Tibial artery (tissue), 4 donors: ENCODE measurements at places on chromosomes 5 and 9.
A peak's percentile ranks its signal among the peaks of the same experiment; 100 is the strongest.

DNA sequence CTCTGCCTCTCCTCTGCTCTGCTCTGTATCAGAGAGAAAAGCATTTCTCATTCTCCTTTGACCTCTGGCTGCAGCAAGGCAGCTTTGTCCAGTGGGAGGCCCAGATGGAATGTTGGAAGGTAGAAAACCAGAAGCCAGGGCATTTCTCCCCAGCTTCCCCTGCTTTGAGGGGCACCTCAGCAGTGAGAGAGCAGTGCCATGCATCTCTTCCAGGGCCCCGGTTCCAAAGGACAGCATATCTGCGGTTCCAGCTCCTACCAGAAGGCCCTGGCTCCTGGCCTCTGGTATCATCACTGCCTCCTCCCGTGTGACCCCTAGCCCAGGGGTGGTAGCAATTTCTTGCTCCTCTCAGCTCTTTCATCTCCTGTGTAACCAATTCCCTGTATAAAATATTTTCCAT lies 190.8 kb downstream of the SPOCK1 start:
- DNase-seq: no peak

GRCh38 chr5:163385271-163385670 lies 52.1 kb upstream of the CCNG1 start:
- peak; percentile 43 for DNase-seq

DNA sequence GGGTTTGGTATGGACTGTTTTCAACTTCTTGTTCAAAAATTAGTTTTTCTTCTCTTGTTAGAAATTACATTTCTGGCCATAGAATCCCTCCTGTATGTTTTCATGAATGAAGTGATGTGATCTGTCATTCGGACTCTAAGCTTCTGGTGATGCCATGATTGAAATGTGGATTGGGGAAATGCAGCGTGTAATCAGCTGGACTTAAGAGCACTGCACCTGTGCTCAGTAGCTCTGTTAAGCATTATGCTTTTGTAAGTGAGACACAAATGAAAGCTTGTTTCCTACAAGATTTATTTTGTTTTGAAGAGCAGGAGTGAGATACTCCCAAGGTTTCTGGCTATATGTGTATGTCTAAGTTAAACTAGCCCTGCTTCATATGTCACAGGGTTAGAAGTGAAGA lies 24.0 kb upstream of the FAM120AOS start:
- DNase-seq: no peak

- DNase-seq: no peak
These were observed 102.5 kb upstream of the BASP1 start for GRCh38 chr5:17114715-17115599.

GRCh38 chr5:34656001-34656699 lies at the start of gene RAI14:
Gene RAI14, plus strand, starts transcription at chr5:34656328. Its CDS starts 30,592 bp downstream, at chr5:34686920.
- DNase-seq: peak; percentile 77

- DNase-seq: no peak
These were observed 26.3 kb upstream of the CDKN2AIPNL start for GRCh38 chr5:134437847-134438581.

- no peak for DNase-seq
These were observed 81.0 kb upstream of the SLC25A51 start for GRCh38 chr9:37984672-37985611.

DNA sequence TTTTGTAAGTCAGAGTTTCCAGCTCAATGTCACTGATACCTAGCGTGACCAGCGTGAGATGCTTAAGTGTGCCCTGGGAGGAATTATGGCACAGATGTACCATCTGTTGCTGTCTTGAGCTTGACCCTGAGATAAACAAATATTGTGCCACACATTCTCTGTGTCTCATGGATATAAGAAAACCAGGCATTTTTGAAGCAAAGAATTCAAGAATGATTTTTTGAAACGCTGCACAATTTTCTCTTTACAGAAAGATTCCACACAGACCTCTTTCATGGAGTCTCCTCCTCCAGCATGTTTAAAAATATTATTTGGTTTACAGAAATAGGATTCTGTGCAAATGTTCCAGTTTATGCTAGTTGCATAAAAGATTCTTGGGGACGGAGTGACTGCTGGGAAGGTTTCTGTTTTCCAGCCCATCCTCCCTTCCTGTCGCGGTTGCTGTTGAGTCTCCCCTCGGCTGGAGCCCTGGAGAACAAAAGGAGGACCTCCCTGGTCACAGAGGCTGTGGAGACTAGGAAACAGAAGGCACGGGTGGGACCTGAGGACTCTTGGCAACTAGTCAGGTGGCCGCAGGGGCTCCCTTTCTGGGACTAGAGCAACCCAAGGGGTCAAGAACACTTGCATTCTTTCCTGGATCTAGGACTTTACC lies 120.8 kb downstream of the RASGRF2 start:
- no peak for DNase-seq

- no peak for DNase-seq
These were observed 1951.4 kb upstream of the WWC1 start for GRCh38 chr5:166340039-166340438.

GRCh38 chr5:30808996-30809395 lies 384.5 kb upstream of the CDH6 start:
- no peak for DNase-seq

DNA sequence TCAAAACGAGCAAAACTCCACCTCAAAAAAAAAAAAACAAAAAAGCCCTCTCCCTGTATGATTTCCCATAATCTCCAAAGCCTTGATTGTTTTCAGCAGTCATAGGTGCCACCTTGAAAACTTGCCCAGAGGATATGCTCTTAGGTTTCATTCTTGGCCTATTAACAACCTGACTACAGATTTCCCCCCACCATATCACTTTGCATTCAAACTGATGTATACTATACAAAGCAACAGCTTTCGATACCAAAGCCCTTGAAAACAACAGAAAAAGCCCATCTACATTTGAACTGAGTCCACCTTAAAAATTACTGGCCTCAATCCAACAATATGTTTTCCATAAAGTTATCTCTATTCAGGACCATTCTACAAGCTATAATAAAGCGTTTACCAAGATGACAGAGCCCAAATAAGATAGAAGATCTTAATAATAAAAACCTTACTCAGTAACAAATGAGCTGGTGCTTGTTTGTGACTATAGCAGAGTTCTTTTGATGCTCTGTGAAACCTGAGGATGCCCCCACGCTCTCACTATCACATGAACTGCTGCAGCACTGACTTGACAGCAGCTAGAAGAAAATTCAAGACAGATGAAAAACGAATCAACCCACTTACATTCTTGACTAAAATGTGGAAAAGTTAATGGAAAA lies 44.4 kb downstream of the FNBP1 start:
- no peak for DNase-seq

DNA sequence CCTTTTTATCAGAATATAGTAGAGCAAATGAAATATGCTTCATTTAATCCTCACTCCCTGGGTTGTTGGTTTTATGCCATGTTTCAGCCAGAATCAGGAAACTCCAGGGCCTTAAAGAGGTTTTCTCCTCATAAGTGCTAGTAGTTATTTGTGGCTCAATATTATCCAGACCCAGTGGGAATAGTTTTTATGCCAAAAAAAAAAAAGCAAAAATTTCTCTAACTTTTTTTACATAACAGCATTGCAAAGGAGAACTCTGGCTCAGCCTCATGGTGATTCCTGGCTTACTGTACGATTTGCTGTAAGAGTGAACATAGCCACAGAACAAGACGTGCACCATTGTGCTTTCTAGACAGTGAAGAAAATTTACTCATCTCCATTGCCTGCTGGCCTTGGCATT lies 232.5 kb downstream of the PJA2 start:
- no peak for DNase-seq

- no peak for DNase-seq
These were observed 30.4 kb downstream of the SEMA5A start for GRCh38 chr5:9515436-9515835.

- DNase-seq: peak; percentile 73
These were observed 974 bp downstream of the C9orf40 start for GRCh38 chr9:74951725-74952151.

DNA sequence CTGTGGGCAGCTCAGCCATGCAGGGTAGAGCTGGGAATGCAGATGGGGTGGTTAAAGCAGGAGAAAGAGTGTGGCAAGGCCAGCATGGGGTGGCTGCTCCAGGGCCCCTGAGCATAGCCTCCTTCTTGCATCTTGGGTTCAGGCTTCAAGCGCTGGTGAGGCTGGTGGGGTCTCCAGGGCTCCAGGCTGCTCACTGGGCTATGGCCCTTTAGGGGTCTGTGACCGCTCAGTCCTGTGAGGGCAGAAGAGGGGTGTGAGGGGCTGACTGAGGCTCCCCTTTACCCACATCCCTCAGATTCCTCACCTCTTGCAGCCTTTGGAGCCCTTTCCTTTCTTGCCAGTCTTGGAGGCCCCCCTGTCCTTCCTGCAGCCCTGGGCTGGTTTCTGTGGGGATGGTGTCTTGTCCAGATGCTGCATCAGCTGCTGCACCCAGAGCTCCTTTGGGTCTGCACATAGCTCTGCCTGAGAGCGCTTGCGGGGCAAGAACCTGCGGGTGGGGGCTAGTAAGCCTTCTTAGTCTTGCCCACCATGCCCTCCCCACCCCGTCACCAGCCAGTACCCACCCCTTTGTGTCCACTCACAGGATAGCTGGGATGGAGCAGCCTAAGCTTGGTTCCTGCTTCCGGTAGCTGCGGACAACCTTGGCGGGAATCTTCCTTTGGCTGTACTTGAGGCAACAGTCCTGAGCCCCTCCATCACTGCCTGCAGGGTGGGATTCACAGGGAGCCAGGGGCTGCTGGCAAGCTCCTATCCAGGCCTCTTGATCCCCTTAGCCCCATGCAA lies 549 bp downstream of the CCL21 start:
- peak; percentile 25 for DNase-seq

GRCh38 chr5:118933703-118934102 lies 54.6 kb downstream of the DTWD2 start:
- DNase-seq: no peak

DNA sequence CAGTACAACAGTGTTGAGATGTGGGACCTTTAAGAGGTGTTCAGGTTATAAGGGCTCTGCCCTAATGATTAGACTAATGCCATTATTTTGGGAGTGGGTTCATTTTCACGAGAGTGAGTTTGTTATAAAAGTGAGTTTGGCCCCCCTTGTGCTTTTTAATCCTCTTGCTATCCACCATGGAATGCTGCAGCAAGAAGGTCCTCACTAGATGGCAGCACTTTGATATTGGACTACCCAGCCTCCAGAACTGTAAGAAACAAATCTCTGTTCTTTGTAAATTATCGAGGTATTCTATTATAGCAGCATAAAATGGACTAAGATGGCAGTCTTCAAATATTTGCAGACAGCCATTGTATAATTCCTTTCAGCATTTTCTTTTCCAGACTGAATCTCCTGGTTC lies 212.4 kb downstream of the LRRC70 start:
- DNase-seq: no peak

GRCh38 chr5:9343146-9343850 lies 202.6 kb downstream of the SEMA5A start:
- no peak for DNase-seq

- DNase-seq: no peak
These were observed 572.1 kb downstream of the CHSY3 start for GRCh38 chr5:130476325-130476724.
